Right kidney (tissue), 9 donors: ENCODE measurements at places on chromosomes 11 and 22.
A peak's percentile ranks its signal among the peaks of the same experiment; 100 is the strongest.

- no peak for DNase-seq
Measured at GRCh38 chr11:28114731-28115130, 6.5 kb downstream of the METTL15 start.

DNA sequence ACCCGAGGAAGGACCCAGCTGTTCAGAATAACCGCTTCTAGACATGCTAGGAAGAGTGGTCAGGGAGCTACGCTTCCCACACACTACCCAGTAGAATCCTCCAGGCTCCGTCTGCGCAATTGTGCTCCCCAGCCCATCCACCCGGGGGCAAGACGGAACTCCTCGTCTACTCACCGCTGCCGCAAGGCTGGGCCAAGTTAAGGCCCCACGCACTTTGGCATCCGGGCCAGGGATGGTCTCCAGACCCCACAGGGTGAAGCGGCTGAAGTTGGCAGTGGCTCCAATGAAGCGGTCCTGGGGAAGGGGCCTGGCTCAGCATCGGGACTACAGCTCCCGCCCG is 757 bp downstream of the RNASEH2C start:
- DNase-seq, result no peak

GRCh38 chr11:62702246-62702645 is 5.0 kb downstream of the BSCL2 start:
- DNase-seq, result no peak

DNA sequence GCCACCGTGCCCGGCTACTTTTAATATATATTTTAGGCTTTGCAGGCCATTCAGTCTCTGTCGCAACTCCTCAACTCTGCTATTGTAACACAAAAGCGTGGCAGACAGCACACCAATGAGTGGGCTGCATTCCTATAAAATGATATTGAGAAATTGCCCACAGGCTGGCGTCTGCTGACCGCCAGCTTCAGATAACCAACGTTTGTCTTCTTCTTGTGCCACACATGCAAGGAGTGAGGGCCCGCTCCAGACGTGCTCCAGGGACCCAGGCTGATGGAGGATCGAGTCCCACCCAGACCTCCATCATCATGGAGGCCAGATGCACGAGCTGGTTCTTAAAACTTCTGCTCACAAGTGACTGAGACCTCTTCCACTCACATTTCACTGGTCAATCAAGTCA is 35.4 kb upstream of the LINC01488 start:
- DNase-seq, result no peak

DNA sequence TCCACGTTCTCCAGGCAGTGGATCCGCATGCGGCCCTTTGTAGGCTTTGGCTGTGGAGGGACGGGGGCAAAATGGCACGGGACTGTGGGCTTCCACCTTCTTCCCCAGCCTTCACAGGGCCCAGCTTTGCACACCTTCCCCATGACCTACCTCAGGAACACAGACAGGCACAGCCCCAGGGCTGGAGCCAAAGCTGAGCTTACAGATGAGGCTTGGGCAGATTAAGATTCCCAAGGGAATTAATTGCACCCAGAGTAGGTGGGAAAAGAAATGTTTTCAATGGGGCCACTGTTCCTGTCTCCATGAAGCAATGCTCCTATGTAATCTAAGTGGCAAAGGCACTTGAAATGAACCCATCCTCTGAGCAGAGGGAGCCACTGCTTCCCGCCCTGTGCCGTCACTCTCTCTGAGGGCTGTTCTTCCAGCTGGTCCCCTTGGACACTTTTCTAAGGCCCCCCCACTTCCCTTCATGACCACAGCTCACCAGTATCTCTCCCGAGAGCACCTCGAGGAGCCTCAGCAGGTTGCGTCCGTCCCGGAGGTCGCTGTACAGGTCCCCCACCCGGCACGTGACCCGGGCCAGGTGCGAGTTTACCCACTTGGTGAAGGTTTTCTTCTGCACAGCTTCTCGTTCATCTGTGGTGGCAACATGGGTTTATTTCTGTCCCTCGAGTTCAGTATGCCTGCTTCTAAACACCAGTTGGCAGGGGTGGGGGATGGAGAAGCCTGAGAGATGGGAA is 13.5 kb downstream of the SPTBN2 start:
- DNase-seq, result no peak

DNA sequence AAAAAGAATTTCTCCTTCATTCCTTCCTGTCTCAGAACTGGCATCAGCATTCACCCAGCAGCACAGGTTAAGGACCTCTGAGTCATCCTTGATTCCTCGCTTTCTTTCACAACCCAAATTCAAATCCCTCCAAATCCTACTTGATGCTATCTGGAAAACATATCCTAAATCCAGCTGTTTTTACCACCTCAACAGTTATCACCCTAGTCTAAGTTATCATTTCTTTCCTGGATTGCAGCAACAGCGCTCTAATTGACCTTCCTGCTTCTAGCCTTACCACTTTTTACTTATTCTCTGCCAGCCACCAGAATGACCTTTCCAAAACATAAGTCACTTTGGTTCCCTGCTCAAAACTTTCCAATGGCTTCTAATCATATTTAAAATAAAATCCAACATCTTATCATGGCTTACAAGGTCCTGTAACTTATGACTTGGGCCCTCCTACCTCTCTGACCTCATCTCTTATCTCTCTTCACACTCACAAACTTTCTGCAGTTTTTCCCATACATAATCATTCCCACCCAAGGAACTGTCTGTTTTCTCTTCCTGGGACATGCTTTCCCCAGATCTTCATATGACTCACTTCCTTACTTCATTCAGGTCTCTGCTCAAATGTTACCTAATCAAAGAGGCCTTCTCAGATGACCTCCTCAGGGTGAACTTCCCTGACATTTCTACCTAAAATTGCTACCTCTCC is 119.4 kb downstream of the TTC28 start:
- no peak for DNase-seq

GRCh38 chr22:29769723-29770321 is 2.7 kb downstream of the UQCR10 start:
- no peak for DNase-seq

GRCh38 chr11:50044647-50045046 is 12.0 kb downstream of the OR4C45 start:
- DNase-seq, result no peak

DNA sequence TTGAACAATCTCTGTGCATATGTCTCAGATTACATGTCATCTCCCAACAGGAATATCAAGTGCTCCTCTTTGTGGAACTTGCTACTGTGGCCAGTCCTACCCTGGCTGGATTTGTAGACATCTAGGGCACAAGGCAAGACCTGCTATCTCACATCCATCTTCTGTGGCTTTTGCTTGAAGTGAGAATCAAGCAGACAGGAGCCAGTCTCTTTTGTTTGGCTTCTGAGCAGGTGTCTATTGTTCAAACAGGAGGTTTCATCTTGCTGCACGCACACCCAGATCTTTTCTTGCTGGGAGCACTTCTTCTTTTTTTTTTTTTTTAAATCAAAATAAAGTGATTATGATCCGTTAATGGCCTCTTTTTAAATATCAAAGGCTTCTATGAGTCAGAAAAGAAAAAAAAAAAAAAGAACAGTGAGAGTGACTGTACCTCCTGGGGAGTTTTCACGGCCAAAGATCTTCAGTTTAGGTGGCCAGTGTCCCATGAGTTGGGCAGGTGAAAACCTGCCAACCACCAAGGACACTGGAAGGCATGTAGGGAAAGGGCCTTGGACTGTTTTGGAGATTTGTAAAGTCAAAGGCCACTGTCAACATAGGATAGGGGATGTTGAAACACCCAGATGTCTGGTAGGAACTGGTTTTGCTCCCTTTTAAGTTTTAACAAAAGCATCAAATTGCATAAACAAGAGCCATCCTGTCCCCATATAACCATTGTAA is 78.1 kb downstream of the CD44 start:
- DNase-seq, result no peak

DNA sequence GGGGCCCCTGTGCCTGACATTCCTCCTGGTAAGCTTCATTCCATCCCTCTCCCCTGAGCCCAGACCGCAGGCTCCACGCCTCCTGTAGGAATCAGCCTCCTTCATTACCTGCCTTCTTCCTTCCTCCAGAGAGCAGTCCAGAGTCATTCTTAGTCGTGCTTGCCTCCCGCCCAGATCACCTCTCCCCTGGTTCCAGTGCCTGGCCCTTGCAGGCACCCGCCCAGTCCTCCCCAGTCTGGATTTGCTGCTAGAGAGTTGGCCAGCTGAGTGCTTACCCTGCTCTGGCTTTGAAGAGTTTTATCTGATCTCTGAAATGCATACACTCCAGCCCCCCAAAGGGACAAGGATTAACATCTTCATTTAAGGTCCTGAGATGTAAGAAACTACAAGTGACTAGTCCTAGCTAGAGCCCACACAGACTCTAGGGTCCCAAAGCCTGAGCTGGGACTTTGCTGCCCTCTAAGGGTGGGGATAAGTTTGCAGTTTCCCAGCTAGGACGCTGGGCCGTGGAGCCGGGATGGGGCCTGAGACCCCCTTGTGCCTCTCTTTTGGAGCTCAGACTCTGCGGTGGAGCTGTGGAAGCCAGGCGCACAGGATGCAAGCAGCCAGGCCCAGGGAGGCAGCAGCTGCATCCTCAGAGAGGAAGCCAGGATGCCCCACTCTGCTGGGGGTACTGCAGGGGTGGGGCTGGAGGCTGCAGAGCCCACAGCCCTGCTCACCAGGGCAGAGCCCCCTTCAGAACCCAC is 1.6 kb downstream of the NR1H3 start:
- no peak for DNase-seq

- no peak for DNase-seq
Measured at GRCh38 chr11:102471474-102471873, 18.9 kb upstream of the TMEM123 start.

- no peak for DNase-seq
Measured at GRCh38 chr22:23386822-23387580, 193.1 kb downstream of the IGLL1 start.

DNA sequence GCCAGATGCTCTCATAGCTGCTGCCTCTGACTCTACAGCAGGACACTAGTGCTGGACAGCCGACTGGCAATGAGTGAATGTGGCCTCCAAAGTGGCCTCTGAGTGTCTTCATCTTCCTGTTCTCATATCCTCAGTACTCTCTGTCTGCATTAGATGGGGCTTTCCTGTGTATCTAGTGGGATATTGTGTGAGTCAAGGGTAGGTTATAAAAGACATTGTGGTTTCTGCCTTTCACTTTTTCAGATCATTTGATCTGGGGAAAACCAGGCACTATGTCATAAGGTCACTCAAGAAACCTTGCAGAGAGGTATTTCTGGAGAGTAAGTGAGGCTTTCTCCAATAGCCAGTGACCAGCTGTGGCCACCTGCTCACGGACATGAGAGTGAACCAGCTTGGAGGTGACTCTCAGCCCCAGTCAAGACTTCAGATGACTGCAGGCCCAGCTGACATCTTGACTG is 333.6 kb upstream of the NCAM1 start:
- DNase-seq, result no peak

- no peak for DNase-seq
Measured at GRCh38 chr11:65590240-65590738, 5.3 kb downstream of the KCNK7 start.

GRCh38 chr11:61418136-61418535 is 11.6 kb downstream of the CPSF7 start:
- DNase-seq, result no peak

GRCh38 chr11:27717801-27718229 is 17.6 kb upstream of the BDNF start:
- DNase-seq, result no peak

- DNase-seq, result no peak
Measured at GRCh38 chr22:48975316-48975741, 852.3 kb downstream of the BRD1 start.

DNA sequence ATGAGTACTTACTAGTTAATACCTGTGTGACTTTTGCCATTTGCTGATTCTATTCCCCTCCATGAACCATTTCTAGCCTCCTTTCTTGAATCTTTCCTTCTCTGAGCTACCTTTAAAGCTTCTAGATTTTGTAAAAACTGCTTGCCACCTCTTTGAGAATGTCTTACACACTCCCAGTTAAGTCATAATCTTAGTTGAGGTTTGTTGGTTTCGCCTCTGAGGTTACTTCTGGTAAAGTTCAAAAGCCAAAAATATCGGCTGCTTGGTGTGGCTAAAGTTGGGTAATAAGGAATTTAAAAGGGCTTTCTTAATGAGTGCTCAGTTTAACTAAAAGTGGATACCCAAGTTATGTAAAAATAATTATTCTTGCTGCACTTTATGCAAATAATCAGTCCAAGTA is 10.4 kb upstream of the GLYAT start:
- no peak for DNase-seq

GRCh38 chr22:39024519-39025308 is 3.8 kb downstream of the APOBEC3D start:
- DNase-seq, result no peak

GRCh38 chr11:80702264-80702663 is 1261.4 kb upstream of the TENM4 start:
- DNase-seq, result no peak

GRCh38 chr11:109851780-109852390 is 241.3 kb upstream of the ZC3H12C start:
- no peak for DNase-seq

DNA sequence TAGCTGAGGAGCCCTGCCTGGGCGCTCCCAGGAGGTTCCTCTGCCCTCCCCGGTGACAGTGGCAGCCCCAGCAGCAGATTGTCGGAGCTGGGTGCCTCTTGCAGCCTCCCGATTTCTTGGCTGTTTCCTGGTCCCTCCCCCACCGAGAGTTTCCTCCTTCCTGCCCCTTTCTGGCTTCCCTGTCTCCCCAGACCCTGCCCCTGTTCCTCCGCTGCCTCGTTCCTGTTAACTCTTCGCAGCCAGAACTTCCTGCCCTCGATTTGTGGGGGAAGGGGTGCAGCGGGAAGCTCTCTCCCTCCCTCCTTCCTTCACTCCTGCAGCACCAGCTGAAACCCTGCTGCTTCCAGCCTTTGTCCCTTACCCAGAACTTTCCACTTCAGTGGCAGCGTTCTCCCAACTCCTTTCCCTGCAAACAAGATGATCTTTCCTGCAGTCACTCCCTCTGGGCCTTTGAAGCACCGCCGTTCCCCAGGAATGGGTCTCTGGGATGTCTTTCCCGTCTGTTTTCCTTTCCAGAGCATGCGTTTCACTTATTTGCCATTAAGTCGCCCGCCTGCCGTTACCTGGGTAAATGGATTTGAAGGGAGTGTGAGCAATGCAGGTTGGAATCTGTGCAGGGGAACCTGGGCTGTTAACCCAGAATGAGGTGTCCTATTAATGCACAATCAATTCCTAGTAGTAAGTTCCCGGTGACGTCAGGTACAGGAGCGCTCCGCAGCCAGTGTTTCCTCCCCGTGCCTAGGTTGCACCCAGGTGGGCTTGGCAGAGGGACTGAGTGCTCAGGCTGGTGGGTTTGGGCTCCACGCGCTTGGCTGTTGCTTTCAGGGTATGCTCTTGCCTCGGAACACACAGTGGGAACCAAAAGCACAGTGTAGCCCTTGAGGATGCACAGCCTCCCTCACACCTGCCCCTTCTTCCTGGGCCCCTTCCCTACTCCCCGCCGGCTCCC is 4.3 kb downstream of the GRK2 start:
- peak; percentile 61 for DNase-seq

GRCh38 chr11:64083398-64084080 is 47.8 kb downstream of the FLRT1 start:
- DNase-seq, result no peak

DNA sequence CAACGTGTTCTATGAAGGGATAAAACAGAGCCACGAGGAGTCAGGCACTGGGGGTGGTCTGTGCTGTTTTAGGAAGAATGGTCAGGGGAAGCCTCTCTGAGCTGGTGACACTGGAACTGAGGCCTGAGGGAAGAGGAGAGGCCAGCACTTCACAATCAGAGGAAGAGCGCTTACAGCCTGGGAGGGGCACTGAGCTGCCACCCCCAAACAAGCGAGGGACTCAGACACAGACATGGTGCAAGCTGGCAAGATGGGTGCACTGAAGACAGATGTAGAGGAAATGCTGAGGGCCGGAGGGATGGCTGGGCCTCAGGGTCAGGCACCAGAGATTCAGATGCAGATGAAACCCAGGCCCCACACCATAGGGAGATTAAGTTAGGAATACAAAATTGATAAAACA is 40.0 kb upstream of the TP53I11 start:
- DNase-seq, result no peak
